ENCODE measurements at places on chromosomes 7 and 10. TPM values are rescaled to one million over a fixed set of nuclear protein-coding genes. Genes with fewer than 3 reads are reported as not detected.

- no peak for DNase-seq
These were observed 447.3 kb upstream of the NRP1 start for GRCh38 chr10:33781606-33782395.

DNA sequence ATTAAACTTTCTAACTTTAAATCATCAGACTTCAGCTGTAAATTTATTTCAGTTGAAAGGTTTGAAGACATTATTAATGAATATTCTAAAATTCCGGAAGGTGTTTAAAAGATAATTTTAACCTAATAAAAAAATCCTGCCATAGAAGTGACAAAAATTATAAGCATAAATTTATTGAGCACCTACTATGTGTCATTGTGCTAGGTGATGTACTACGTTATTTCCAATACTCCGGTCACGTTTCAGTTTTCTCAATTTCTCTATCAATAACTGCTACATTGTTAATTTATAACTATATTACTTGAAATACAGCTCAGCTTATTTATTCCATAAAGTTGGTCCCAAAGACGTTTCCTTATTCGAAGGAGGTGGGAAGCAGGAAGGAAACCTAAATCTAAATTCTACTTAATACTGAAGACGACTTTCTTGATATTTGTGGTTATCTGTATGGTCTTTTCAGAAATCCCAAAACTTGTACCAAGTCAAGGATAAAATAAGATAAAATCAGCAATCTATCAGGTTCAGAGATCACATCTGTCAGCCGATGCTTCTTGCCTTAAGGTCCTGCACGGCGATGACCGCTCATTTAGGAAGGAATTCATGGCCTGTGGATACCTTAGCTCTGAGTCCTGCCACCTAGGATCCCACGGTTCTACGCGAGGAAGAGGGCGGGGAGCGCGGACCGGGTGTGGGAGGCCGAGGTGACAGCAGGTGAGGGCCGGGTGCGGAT, 1.2 kb upstream of the ZEB1 start:
- DNase-seq: peak; percentile 46

- DNase-seq: no peak
These were observed 25.8 kb upstream of the EGFR start for GRCh38 chr7:54992871-54993475.

DNA sequence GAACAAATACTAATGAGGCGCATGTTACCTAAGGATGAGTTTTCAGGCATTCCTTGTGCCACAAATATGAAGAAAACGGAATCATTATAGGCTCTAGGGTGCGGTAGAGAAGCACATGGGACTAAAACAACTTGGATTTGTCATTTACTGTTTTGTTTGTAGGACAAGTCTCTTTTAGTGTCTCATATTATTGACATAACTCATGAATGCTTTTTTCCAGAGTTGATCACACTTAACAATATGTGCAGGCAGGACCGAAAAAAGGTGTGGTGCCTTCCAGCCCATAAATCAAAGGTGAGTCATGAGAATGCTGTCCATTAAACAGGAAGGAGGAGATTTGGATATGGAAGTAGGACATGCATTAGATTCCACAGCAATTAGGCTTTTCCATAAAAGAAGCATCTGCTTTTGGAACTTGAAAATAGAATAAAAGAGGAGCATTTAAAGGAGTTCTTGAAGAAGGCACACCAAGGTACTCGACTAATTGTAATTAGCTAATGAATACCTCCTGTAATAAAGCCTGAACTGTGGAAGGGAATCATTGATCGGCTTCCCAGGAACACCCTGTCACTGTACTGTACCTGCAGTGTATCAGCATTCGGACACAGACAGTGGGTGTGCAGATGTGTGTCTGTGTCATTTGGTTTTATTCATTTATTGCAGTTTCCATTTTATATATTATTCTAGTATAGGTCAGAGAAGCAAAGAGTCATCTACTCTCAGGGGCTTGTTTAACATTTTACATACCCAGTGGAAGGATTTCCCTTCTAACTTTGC, 119.7 kb upstream of the KLF14 start:
- DNase-seq: no peak

- no peak for DNase-seq
These were observed 5.0 kb downstream of the LBX1 start for GRCh38 chr10:101224060-101224909.

DNA sequence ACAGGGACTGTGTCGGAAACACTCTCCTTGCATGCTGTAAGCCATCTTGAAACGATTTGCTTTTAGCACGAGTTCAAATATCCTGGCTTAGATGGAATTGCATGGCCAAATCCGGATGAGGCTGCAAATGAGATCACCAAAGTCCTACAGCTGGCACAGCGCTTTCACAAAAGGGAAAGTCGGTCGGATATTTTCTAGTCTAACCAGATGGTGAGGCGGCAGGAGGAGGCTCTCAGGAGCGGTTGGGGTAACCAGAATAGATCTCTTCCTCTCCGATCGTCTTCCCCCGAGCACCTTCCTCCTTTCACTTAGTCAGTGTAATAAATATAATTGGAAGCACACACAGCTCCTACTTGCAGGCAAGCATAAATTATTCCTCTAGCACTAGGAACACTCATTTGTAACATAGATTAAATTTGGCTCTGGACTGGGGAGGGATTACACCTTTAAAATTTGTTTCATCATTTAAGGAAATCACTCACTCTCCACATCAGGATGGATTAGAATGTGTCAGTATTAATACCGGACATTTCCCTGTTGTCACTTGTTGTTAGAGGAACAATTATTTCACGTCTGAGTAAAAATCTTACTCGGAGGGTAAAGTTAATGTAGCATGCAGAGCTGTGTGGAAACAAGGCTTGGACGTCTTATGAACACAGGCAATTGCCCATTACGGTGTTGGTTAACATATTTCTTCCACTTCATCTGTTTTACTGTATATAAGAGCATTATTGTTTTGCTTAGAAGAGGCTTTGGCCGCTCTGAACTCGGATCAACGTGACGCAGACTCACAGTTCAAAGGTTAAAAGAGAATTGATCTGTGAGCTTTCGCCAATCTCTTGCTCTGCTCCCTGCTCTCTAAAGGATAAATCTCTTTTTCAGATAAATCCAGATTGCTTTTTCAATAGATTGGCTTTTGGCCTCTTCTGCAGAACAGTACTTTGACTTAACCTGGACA, 857.9 kb downstream of the TYW1 start:
- DNase-seq: no peak

- DNase-seq: no peak
These were observed 290.9 kb downstream of the DNAJB9 start for GRCh38 chr7:108860615-108861014.

DNA sequence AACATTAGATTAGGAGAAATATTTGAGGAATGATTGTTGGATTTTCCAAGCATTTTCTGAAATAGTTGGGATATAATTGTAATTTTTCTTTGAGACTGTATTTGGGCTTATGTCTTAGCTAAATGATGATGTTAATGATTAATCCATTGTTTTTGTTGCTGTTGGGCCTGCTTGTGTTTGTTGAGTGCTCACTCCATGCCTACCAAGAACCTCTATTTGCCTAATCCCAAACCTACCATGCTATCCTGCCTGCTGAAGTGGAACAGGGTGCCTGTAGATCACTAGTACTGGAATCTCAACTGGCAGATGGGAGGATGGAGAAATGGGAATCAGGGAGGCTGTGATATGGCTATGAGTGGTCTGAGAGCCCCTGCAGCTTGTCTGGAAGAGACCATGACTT, 565.5 kb downstream of the SORCS3 start:
- DNase-seq: no peak

GRCh38 chr7:123237-123636, 69.1 kb upstream of the FAM20C start:
- no peak for DNase-seq

PTPN20 gene
- total RNA-seq: 14.8 TPM

EN2 gene
- total RNA-seq: 0.33 TPM

AKR1C8 gene
- not detected for total RNA-seq

OR2A7 gene
- 14.7 TPM for total RNA-seq

TSPAN15 gene
- 65.0 TPM for total RNA-seq
